Amniotic stem cell (primary cell): ENCODE measurements at places on chromosomes 12 and 14.

- no peak for DNase-seq
Observed at GRCh38 chr12:4191642-4192041, 81.9 kb upstream of the CCND2 start.

DNA sequence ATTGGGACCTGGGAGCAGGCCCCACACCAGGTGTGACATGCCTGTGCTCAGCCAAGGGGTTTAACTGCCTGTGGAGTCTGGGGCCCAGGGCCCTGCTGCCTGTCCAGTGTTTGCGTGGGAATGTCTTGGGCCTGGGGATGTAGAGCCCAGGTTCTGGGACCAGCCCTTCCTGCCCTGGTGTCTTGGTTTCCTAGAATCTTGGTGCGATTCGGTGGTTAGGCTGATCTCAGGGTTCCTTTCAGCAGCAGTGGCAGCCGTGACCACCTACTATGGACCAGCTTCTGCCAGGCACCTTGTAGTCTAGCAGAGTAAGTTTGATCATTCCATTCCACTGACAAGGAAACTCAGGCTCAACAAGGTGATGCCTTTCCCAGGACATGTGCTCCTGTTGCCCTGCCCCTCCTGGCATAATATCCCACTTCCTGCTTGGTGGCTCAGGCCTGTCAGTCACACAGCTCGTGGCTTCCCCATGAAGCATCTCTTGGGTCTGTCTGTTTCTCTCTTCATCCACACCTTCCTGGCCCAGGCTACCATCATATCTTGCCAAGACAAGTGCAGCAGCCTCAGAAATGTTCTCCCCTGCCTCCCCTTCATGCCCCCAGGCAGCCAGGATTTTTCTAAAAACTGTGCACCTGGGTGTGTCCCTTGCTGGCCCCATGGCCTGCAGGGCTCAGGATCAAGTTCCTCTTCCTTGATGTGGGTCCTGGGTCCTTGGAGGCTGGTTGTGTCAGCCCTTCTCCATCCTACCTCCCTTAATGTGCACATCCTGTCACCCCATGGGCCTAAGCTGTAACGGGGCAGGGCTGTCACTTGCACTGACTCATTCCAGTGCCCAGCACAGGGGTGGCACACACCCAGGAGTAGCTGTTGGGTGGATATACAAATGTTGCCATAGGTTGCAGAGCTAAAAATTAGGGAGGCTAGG is 101.6 kb downstream of the SLC25A47 start:
- DNase-seq = no peak

DNA sequence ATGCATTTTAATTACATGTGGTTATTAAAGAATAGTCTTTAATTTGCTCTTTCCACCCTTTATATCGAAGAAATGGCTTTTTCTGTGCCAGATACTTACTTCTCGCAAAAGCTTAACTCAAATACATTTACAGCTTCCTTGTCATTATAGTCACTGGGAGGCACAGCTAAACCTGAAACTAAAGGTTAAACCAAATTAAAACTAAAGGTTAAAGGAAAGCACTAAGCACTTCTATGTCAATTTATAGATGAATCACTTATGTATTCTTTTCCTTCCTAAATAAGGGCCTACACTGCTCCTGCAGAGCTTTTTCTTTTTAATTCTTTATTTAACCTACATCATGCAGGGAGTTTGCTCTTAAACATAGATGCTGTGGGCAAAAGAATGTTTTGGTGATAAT is 9.1 kb downstream of the C14orf93 start:
- no peak for DNase-seq

- DNase-seq = no peak
Observed at GRCh38 chr14:42550310-42550709, 943.6 kb downstream of the LRFN5 start.

DNA sequence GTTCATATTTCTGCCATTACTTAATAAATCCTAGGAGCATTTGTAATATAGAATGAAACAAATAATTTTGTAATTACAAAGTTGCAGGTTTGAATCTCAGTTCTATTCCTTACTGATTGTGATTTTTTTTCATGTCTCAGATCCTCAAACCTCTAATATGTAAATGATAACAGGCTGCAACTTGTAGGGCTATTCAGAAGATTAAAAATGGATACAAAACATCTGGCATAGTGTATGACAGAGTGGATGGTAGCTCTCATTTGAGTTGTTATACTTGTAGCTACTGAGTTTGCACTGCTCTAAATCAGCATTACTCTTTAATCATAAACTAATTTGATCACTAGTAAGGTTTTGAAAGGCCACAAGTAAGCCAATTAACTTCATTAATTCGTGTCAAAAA is 406.3 kb upstream of the MGAT4C start:
- no peak for DNase-seq

DNA sequence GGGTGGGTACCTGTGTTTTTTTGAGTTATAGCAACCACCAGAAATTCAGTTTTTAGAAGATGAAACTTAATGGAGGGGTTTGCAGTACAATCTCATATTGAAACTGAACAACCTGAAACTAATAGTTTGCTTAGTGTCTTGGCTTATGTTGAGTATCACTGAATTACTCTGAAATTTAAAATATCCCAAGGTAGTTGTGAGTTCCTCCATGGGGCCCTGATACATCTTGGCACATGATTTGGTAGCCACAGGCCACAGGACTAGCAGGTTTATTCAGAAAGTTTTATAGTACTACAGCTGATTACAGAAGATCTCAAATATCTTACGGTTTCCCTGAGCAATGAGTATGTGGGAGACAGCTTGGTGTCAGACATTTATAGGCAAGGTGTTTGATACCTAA is 10.4 kb downstream of the PTGES3 start:
- DNase-seq = no peak

DNA sequence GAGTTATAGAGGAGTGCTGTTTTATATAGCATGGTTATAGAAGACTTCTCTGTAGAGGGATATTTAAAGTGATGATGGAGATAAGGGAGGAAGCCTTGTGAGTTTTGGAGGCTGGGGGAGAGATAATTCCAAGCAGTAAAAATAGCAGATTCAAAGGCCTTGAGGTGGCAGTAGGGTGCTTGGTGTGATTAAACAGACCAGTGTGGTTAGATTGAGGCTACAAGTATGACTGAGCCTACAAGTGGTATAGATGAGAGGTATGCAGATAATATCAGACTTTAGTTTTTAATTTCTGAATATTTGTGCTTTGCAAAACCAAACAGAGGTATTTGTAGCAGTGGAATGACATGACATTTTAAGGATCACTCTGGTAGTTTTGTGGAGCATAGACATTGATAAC is 20.3 kb downstream of the FANCM start:
- no peak for DNase-seq

DNA sequence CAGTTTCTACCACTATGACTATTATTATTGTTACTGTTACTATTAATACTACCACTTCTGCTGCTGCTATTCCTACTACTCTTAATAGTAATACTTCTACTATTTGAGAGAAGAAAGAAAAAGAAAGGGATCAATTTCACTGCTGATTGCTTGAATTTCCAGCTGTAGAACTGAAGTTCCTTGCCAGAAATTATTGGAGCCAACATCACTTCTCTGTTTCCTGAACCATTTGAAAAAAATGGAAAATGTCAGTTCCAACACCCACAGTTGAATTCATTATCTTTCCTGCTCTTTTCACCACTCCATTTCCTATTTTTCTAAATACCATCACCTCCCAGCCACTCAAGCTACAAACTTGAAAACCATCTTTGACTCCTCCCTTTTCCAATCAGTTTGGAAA is 54.1 kb upstream of the PIK3C2G start:
- no peak for DNase-seq

GRCh38 chr12:108589028-108589839 is 8.7 kb downstream of the TMEM119 start:
- DNase-seq = no peak

- no peak for DNase-seq
Observed at GRCh38 chr12:132216354-132216987, 72.2 kb downstream of the NOC4L start.

GRCh38 chr14:38207377-38207735 is 348 bp upstream of the SSTR1 start:
- DNase-seq = no peak

- peak; percentile 45 for DNase-seq
Observed at GRCh38 chr14:68779761-68780323, 13.0 kb downstream of the ZFP36L1 start.

- no peak for DNase-seq
Observed at GRCh38 chr12:123971770-123972456, 718 bp downstream of the CCDC92 start.

- no peak for DNase-seq
Observed at GRCh38 chr14:83291714-83292113, 1758.1 kb upstream of the SEL1L start.

DNA sequence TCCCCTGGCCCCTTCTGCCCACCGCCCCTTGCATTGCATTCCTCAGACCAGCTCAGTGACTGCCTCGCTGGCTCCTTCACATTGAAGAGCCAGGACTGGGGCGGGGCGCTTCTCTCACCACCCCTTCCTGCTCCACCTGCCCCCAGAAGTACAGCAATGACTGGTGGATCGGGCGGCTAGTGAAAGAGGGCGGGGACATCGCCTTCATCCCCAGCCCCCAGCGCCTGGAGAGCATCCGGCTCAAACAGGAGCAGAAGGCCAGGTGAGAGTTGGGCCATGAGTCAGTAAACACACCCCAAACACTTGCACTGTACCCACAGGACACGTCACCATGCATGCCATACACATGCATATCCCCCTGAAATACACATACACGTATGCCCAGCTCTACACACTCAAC is 5.8 kb downstream of the CACNB3 start:
- no peak for DNase-seq

- DNase-seq = no peak
Observed at GRCh38 chr12:10136637-10137205, 6.7 kb upstream of the CLEC7A start.

- no peak for DNase-seq
Observed at GRCh38 chr12:127942981-127943380, 324.0 kb upstream of the TMEM132C start.

DNA sequence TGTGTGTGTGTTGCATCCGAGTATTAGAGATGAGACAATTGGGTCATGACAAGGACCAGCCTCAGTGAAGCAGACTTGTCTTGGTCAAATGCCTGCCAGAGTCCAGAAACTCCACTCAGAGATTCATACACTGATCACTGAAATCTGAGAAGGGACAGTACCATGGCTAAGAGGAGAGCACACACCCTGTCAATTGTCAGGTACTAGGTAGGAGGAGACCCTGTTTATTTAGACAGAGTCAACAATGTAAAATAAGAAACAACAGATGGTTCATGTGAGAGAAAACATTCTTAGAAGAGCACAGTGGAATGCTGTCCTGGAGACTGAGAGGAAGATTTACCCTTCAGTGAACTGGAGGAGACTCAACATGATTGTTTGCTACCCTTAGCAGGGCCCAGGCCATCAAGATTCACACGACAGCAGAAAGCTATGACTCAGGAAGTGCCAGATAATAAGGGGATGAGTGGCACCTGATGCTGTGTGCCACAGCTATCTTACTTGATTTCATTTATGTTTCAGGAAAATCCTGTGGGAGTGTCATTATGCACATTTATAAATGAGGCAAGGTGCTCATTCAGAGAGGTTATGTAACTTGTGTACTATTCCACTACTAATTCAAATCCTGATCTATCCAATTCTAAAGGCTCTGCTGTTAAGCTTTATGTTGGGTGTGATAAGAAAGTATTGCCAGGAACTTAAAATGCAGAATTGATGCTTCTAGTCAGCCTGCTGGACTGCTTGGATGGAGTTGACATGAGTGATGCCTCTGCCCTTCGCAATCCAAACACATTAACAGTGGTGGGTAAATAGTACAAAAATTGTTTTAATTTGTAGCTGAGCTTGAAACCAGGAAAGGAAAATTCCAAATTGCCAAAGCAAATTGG is 136.6 kb upstream of the NEDD1 start:
- no peak for DNase-seq

DNA sequence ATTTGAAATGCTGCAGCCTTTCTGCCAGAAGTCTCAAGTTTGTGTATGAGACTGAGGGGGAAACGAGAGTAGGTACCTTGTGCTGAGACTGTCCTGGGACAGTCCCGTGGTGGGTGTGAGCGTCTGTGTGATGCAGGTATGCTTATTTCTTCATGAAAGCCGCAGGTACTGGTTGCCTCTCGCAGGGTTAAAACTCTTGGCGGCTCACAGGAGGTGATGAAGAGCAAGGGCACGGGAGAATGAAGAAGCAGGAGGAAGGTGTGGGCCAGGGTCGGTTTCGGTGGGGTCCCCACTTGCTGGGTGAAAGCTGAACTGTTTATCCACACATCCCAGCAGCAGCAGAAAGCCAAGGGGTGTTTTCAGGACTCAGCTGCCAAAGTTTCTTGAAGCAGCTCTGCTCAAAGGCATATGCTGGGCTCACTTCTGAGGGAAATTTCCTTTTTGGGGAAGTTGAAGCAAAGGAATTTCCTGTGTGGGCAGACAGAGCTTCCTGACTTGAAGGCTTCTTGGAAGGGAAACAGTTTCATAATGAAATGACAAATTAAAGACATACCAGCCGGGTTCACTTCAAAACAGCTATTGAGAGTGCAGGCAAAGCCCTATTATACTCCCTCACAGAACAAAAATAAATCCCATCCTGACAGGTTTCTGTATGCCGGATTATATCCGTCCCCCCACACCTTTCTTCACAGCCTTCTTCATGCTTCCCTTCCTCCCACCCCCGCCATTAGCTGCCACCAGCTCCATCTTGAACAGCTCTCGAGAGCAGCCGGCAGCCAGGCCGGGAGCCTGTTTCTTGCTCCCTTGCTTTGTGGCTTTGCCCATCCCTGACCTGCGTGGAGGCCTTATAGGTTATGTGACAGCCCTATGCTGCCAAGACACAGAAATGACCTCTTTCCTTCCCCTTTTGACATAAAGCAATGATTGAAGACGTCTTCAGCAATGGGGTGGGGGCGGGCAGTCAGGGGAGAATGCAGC is 116.6 kb downstream of the ETV6 start:
- DNase-seq = no peak

DNA sequence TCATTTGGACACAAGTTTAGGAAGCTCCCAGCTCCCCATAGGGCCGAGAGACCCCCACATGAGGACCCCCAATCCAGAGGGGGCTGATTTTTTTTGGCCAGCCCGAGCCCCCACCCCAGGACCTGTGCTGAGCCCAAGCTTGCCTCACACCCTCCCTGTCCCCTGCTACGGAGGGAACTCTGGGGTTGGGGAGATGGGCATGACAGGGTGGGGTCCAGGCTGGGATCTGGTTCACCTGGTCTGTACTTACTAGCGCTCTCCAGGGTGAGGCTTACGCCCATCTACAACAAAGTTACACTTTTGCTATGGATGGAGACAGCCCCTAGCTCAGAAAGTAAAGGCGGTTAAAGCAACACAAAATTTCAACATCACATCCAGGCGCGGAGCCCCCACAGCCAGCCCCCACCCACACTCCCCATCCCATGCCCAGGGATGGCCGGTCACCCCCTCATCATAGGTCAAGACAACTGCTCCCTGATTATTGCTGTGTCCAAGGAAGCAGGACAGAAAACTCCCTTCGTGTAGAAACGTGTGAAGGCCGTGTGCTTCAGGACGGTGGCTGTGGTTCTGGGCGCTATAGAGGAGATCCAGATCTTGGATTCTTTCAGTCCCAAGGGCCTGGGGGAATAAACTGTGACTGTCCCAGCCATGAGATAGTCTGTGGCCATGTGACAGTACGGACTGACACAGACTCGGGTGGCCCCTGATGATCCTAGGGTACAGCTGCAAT is 10.7 kb downstream of the SLC25A29 start:
- DNase-seq = no peak
